ENCODE measurements at places on chromosomes 2 and 18. TPM values are rescaled to one million over a fixed set of nuclear protein-coding genes. Genes with fewer than 3 reads are reported as not detected.

Gene OTOS
- not detected for polyA plus RNA-seq

Gene HOXD13
- not detected for polyA plus RNA-seq

- no peak for DNase-seq
These were observed 780.1 kb upstream of the LINC00305 start for GRCh38 chr18:64929036-64929435.

DNA sequence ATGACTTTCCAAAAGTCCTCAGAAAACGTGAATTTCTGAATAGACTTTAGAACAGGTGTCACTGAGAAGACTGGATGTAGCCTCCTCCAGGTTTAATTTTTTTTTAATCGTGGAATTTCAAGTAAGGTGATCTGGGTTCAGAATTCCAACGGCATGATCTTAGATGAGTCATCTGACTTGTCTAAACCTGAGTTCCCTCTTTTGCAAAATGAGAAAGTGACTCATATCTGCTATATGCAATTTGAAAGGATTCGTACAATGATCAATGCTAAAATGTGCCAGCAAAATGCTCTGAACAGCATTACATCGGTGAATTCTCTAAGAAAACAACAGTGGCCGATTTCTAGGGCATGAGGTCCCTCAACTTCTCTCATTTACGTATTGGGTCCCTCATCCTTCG lies 69.1 kb upstream of the ZNF516 start:
- no peak for DNase-seq

- DNase-seq = no peak
These were observed 7.6 kb upstream of the MEIS1 start for GRCh38 chr2:66427300-66427699.

DNA sequence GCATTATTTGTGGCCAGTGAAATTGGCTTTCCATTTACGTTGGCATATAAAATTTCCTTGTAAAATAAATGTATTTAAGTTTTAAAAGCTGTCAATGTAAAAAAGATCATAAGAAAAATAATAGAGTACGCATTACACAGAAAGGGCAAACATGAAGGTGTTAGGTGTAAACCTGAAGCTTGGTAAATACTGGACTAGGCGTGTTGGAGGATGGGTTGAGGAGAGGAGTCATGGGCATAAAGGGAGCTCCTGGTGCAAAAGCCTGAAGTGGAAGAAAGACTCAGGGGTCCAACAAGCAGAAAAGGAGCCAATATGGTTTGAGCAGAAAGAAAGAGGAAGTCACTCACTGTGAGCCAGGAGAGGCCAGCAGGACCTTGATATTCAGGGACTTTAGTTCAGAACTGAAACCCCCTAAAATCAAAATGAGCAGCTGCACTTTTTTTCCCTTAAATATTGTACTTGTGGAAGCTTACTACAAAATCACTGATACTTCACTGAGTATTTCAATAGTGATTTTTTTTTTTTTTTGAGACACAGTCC lies 24.4 kb downstream of the SP5 start:
- DNase-seq = no peak

GRCh38 chr18:70288851-70289328 lies at the start of gene SOCS6:
Gene SOCS6, plus strand, starts transcription at chr18:70289045. Its CDS starts 35,624 bp downstream, at chr18:70324669.
- DNase-seq = peak; percentile 65

Gene PSME4
- polyA plus RNA-seq = 45.0 TPM

GRCh38 chr18:10850840-10851239 lies 298.5 kb downstream of the PIEZO2 start:
- DNase-seq = no peak

Gene ECEL1
- polyA plus RNA-seq = 0.27 TPM

Gene FHL2
- 5.2 TPM for polyA plus RNA-seq

Gene ARHGAP28
- polyA plus RNA-seq = 304 TPM

- no peak for DNase-seq
These were observed 187.4 kb downstream of the CCDC102B start for GRCh38 chr18:68985172-68985820.

Gene DSC1
- polyA plus RNA-seq = not detected

DNA sequence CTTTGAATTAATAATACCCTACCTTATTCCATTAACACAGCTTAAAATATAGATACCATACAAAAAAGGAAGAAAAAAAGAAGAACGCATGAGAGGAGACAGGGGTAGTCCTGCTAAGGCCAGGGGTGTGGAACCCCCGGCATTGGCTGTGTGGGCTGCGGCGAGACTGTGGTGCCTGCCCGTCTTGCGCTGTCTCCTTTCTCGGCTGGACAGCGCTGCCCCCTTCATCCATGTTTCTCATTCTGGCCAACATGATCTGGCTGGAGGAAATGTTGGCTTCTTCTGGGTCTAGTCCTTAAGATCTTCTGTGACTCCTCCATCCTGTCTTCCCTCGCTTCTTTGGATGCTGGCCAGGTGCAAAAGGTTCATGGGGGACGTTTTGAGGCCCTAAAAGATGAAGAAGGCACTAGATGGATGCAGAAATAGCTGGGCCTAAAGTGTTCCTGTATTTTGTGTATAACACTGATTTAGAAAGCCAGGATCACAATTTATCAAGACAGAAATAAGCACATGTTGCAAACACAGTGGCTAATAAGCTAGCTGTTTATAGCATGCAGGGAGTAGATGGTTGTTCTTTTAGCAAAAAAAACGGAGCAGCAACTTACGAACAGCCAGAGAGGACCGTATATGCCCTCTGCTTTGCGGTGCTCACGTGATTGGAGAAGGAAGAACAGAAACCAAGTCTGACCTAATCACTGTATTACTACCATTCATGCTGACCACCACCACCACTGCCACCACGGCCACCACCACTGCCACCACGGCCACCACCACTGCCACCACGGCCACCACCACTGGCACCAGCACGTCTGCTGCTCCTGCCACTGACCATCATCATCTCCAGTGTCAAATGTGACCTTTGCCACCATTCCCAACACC lies 71.7 kb upstream of the ASB18 start:
- DNase-seq = no peak

Gene FZD7
- polyA plus RNA-seq = 35.7 TPM

All from right lung (tissue), 10 donors.